Fibroblast of skin of left quadriceps (primary cell): ENCODE measurements at places on chromosomes 6 and 20.

DNA sequence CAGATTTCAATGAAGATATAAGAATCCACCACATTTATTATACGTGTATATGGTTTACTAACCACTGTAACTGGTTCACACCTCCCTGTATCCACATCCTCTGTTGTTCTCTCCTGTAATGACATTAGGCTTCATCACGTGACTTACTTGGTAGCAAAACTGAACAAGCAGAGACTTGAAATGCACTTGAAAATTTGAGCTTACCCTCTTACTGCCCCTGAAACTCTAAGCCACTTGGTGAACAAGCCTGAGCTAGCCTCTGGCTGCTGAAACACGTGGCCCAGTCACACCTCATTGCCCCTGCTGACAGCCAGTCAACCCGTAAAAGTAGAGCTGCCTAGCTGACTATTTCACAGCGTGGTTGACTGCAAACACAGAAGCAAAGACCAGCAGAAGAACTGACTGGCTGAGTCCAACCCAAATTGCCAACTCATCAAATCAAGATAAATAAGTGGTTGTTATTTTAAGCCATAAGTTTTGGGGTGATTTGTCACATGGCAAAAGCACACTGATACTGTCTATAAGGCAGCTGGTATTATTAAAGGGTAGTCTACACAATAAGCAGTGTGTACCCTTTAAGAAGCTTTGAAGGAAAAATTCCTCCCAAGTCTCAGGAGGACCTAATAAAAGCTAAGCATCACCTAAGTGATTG, 109.0 kb downstream of the RALGAPA2 start:
- no peak for DNase-seq

- no peak for DNase-seq
These were observed 170.9 kb downstream of the FUT9 start for GRCh38 chr6:96186516-96187195.

GRCh38 chr20:2455771-2456497, 14.7 kb downstream of the SNRPB start:
- DNase-seq: no peak

- DNase-seq: no peak
These were observed 478.3 kb downstream of the TFAP2A start for GRCh38 chr6:9936551-9936950.

DNA sequence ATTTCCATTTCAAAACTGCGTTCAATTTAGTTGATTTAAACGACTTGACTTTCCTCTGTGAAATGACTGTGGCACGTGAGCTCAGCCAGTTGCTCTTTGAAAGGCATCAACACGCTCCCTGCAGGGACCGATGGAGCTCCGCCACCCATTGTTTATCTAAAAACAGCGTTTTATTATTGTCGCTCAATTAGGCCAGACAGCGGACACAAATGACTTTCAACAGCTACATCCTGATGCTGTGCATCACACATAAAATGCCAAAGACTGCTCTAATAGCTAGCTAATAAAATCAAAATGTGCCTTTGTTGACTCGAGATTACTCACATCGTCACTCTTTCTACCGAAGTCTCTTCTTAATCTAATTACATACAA, 332.5 kb downstream of the CD83 start:
- no peak for DNase-seq

DNA sequence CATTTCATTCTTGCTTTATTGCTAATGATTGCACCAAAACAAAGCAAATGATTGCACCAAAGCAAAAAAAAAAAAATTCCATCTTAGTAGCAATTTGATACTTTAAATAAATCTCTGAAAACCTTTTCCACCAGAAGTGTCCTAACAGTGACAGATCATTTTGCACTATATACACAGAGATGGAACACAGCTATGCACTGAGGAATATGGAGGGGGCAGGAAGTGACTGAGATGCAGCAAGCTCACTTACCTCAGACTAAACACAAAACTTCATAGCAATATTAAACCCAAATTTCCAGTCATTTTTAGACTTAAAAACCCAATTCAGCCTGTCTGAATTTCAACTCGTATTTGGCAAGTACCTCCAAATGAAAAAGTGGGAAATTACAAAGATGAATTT, 41.2 kb downstream of the HIVEP2 start:
- DNase-seq: no peak

- peak; percentile 41 for DNase-seq
These were observed 562.2 kb upstream of the NOX3 start for GRCh38 chr6:156017838-156018237.

DNA sequence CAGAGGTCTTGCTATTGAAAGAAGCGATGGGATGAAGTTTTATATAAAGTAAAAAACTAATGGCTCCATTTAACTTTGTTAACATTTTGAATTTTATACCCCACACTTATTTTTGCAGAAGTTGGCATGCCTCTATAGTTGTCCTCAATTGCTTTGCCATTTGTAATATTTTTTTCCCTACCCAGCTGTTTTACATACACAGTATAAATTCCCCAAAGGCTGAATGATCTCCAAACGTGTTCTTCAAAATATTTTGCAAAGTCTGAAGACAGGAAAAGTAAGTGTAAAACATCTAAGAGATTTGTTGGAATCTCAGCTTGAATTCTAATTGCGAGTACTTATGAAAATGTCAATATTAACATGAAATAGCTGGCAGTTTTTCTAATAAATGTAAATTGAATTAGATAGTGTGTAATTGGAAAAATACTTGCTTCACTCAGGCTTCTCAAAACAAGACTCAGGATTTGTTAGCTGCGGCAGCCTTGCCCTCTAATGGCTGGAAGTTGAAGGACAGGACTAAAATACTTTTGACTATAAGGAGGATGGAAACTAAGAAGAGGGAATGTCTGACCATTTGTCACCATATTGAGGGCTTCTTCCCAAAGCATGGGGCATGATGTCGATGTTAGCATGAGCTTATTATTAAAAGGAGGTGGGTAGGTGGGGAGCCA, 226.8 kb downstream of the UST start:
- no peak for DNase-seq

DNA sequence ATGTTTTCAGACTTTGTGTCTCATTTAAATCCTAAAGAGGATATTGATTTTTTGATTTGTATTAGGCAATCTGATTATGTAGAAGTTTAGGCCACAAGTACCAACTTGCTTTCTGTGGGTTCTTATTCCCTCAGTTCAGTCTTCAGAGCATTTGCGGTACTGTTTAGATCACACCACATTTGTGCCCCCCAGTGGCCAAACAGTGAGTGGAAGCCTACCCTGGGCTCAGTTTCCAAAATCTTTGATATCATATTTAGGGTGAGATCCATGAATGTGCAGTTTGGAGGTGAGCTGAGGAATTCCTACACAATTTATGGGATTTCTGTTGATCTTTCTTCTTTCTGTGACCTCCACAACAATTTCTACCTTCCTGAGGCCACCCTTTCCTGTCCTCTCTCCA, 92.3 kb upstream of the FUT9 start:
- DNase-seq: no peak

- DNase-seq: peak; percentile 8
These were observed 8.5 kb downstream of the SCGN start for GRCh38 chr6:25660512-25660911.

DNA sequence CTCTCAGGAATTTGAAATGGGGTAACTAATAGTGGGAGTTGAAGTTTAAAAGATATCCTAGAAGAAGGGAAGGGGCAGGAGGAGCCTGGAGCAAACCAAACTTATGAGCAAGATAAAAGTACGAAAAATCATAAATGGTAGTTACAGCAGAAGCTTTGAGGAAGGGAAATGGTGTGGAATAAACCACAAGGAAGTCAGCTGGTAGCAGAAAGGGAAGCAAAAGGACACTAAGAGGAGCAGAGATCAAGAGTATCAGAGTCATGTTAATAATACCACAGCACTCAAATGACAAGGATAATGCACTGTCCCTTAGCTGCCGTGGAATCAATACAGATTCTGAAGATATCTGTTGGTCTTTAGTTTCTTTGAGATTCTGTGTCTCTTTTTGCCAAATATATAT, 44.9 kb upstream of the CCDC28A start:
- no peak for DNase-seq

DNA sequence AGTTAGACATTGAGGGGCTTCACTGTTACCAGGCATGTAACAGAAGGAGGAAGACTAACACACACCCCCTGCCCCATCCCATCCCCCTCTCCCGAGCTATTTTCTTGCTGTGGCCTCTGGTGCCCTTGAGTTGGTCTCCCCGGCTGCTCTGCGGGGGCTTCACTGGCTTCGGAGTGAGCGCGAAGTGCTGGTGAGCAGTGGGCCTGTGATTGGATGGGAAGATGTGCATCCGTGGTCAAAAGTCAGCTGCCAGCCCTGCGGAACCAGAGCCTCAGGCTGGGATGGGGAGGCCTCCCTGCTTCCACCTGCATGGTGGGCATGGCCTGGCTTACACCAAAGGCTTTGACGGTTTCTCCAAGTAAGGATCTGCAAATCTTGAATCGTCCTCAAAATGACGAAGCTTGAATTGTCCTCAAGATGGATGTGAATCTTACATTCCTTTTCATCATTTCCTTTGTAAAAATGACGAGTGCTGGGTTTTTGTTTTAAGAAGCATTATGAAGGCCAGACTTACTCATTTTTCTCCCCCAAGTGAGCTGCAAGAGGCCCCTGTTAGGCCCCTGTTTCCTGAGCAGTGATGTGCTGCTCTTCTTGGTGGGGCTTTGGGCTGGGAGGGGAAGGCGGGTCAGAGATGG, 23.7 kb downstream of the SPATA2 start:
- DNase-seq: peak; percentile 5

DNA sequence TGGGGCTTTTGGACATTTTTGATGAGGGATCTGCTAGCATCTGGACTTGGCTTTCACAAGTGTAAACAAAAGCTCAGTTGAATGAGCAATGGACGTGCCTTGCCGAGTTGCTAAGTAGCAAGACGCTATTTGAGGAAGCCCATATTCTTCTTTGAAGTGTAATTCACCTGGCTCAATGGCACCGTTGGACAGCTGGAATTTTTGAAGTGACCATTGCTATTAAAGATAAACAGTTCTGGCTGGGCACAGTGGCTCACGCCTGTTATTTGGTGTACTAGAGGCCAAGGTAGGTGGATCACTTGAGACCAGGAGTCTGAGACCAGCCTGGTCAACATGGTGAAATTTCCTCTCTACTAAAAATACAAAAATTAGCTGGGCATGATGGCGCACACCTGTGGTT, 88.8 kb upstream of the SOX4 start:
- DNase-seq: no peak

DNA sequence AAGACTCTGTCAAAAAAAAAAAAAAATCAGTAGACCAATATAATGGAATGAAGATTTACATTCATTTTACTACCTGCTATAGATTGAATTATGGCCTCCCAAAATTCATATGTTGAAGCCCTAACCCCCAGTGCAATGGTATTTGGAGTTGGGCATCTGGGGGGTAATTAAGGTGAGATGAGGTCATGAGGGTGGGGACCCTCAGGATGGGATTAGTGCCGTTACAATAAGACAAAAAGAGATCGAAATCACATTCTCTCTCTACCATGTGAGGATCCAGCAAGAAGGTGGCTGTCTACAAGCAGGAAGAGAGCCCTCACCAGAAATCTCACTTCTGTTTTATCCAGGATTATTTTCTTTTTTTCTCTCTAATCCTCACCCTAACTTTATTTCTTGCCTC, 100.6 kb upstream of the LOC128125822 start:
- no peak for DNase-seq

GRCh38 chr6:131255911-131256310, 120.6 kb downstream of the AKAP7 start:
- no peak for DNase-seq

GRCh38 chr20:56428881-56429280, 16.8 kb downstream of the CASS4 start:
- DNase-seq: no peak

DNA sequence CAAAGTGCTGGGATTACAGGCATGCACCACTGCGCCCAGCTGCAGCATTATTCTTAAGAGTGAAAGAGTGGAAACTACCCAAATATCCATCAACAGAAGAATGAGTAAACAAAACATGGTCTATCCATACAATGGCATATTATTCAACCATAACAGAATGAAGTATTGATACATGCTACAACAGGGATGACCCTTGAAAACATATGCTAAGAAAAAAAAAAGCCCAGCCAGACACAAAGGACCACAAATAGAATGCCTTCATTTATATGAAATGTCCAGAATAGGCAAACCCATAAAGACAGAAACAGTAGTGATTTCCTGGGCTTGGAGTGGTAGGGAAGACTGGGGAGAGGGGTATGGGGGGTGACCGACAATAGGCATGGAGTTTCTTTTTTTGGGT, 7.1 kb downstream of the TUBB2B start:
- DNase-seq: no peak

- no peak for DNase-seq
These were observed 15.9 kb downstream of the GPR31 start for GRCh38 chr6:167141667-167142432.

DNA sequence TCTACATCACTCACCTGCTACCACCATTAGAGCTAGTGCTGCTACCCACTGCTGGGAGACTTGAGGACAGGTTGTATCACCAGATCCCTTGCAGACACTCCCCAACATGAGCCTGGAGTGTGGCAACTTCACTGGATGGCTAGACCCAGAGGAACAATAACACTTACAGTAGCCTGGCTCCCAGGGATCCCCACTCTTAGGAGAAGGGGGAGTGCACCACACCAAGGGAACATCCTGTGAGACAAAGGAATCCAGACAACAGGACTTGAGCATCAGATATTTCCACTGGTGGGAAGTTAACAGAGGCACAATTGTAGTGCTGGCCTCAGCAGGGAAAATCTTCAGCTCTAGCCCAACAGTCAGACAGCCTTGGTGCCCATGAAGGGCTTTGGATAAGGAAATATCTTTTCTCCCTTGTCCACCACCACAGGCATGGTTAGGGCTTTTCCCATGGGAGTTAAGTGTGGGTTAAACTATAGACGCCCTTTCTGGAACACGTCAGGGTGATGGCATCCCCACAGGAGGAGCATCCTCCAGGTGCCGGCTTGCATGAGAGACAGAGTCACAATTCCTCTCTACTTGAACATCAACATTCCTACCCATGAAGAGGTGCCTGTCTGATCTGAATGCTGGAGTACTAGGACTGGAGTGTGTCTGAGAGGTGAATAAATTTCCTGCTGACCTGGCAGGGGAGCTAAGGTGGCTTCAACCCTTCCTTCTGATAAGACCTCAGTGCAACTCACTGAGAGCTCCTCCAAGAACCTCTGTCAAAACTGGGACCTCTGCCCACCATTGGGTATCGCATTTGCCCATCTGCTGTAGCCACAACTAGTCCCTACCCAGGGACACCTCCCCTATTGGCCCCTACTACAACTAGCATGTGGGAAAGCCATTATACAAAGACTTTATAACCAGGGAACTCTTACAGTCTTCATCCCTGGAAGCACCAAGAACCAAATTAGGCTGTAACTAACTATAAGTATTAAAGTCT, 55.4 kb upstream of the SIRPG start:
- no peak for DNase-seq

- no peak for DNase-seq
These were observed at the start of gene PDE10A for GRCh38 chr6:165662749-165663376. Gene PDE10A, minus strand, starts transcription at chr6:165663241. Its CDS starts 430 bp downstream, at chr6:165662811.
